Activated T-cell treated with anti-CD3 and anti-CD28 coated beads, Interleukin-2, amount 50 U/mL, for 1 hour (primary cell): ENCODE measurements at places on chromosomes 16 and 17.

DNA sequence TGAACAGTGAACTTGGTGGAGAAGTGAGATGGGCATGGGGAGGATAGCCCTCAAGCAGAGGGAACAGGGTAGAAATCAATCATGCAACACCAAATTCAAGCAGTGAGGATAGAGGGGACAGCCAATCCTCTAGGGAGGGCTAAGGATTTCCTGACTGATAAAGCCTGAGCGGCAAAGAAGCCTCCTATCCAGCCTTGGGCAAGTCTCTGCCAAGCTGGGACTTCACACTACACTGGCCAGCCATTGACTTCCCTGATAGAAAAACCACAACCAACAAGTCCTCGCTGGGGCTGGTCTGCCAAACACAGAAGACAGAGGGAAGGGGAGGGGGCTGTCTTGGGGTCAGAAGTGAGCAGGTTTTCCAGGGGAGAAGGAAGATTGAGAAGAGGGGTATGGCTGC, 2.5 kb upstream of the FBXL19 start:
- DNase-seq, result no peak

DNA sequence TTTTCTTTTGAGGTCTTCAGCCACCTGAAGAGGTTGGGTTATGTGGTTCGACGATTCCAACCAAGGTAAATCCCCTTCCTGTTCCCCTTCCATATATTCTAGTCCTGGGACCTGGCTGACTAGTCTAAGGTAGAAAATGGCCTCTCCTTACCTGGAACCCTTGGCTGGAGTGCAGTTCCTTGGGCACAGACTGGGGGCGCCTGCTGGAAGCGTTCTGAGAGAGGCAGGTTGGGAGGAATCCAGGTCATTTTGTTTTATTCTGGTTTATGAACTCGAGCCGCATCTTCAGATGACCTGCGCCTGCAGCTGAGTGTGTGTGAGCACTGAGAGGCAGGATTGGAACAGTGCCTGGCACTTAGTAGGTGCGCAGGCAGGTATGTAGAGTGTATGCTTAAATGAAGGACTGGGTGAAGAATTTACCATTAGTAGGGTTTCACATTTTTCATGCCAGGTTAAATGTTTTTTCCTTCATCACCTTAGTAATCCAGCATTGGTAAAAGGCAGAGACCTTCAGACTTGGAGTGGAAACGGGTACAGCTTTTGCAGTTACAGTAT, 2.7 kb downstream of the TSEN54 start:
- no peak for DNase-seq

- no peak for DNase-seq
Observed at GRCh38 chr16:66278604-66279262, 87.8 kb upstream of the CDH5 start.

GRCh38 chr17:72115781-72116525, 4.9 kb upstream of the SOX9 start:
- DNase-seq, result no peak
